Endothelial cell of umbilical vein (primary cell): ENCODE measurements at places on chromosomes 2 and 18.

- peak; percentile 9 for DNase-seq
These were observed 584 bp downstream of the BOLA3 start for GRCh38 chr2:74146929-74147726.

DNA sequence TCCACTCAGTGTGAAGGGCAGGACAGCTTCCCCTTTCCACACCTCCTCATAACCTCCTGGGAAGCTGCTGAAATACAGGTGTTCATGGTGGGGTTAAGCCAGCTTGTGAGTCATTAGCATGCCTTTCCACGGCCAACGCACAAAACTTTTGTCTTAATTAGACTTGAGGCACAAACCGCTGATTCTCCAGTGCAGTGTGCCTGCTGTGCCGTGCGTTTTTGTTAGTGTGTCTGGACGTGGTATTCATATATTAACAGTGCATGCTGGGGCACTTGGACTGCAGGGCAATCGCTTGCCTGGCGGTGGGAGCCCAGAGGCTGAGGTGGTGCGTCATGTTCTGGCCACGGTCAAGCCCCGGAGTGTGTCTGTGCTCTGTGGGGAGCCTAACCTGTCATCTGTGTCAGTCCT lies 156.2 kb downstream of the SH3RF3 start:
- no peak for DNase-seq

- no peak for DNase-seq
These were observed 785.2 kb upstream of the GYPC start for GRCh38 chr2:125870746-125871145.

DNA sequence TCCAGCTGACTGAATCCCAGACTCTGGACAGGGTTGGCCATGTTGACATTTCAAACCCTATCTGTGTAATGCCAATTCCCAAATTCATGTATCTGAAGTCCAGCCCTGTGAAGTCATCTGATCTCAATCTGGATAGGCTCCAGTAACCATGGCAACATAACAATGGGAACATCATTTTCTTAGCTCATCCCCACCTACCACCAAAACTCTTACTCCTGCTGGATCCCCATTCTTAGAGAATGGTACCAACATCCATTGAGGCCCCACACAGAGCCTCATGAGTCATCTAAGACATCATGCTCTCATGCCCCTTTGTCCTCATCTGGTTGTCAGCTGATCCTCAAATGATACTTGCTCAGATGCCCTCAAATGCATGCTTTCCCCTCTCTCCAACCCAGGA lies 58.9 kb upstream of the TEX51 start:
- DNase-seq = no peak

DNA sequence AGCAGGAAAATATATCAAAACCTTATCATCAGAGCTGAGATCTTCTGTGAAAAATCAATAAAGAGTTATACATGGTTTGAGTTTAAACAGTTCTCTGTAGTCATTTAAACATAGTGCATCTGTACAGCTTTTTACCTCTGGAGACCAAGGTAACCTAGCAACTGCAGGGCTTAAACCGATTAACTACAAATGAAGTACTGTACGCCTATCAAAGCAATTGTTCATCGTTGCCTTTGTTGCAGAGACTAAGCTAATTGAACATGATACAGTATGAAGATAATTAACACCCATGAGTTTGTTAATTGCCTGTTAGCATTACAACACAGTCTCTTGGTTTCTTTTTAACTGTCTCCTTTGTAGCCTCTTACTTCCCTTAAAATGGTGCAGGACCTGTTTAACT lies 147.9 kb downstream of the LNPK start:
- no peak for DNase-seq

DNA sequence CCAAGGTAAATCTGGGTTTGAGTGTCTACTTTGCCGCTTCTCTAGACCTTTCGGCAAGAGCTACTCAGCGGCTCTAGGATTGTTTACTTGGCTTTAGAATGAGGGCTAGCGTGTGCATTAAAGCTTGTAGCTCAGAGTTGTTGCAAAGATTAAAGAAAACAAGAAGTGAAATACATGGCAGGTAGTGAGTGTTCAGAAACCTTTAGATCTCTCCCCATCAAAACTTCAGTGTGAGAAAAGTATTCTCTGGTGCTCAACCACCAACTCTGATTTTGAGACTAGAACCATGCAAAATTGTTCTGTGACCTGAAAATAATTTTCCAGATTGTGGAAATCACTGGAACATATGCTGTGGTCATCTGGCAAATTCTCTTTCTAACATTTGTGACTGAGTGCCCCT lies 512.0 kb downstream of the CMPK2 start:
- no peak for DNase-seq

DNA sequence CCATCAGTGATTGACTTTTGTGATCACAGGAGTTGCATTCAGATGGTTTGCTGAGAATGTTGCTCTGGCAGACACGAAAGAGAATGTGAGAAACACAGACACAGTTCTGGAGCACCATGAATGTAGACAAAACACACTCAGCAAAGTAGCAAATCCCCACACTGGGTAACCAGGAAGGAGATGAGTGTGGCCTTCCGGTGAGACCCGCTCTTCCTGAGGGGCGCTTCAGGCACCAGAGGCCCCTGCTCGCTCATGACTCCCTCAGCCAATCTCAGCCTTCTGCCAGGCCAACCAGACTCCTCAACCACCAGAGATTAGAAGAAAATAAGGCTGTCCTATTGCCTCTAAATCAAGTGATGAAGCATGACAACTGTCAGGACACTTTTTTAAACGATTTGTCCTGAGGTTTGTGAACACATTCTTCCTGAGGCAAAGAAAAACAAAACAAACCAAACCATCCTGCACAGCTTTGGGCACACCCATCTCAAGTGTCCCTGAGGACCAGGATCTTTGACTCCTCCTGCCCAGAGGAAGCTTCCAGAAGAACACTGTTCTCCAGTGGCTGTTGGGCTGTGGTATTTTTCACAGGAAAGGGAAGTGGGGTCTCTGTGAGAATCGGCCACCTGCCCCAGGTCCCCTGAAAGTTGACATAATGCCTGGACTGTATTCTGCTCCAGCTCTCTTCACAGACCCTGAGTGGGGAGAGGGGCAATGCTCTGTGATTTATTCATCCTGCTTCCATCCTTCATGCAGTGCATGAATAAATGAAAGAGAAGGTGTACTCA lies 152.8 kb downstream of the BCL11A start:
- no peak for DNase-seq
